Hippocampal formation (tissue), 2 donors: ENCODE measurements at places on chromosomes 7 and 10.
A peak's percentile ranks its signal among the peaks of the same experiment; 100 is the strongest.

- no peak for DNase-seq
These were observed 276.2 kb downstream of the WDR11 start for GRCh38 chr10:121127151-121127906.

DNA sequence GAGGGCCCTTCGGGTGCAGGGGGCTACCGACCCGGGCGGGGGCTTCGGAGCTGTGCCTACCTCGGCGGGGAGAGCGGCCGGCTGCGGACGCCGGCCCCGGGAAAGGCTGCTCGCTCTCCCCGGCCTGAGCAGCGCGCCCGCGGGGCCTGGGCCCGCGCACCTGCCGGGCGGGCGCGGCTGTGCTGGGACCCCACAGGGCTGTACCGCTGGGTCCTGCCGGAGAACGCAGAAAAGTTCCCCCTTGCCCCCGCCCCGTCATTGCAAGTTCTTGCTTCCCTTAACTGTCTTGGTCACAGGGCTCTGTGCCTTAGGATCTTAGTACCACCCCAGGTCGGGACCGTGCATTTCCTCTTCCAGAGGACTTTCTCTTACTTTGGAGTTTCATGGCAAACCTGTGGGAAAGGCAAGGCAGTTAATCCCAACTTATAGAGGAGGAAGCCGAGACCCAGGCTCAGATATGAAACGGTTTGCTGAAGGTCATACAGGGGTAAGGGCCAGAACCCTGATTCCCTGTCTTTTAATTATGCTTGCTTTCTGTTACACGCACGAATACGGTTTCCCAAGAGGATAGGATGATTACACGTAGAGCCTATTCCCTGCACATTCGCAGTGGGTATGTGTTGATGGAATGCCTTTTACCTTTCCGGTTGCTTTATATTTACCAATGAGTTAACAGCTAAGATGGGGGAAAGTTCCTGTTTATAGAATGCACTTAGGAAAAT lies 652 bp downstream of the PCGF5 start:
- no peak for DNase-seq

DNA sequence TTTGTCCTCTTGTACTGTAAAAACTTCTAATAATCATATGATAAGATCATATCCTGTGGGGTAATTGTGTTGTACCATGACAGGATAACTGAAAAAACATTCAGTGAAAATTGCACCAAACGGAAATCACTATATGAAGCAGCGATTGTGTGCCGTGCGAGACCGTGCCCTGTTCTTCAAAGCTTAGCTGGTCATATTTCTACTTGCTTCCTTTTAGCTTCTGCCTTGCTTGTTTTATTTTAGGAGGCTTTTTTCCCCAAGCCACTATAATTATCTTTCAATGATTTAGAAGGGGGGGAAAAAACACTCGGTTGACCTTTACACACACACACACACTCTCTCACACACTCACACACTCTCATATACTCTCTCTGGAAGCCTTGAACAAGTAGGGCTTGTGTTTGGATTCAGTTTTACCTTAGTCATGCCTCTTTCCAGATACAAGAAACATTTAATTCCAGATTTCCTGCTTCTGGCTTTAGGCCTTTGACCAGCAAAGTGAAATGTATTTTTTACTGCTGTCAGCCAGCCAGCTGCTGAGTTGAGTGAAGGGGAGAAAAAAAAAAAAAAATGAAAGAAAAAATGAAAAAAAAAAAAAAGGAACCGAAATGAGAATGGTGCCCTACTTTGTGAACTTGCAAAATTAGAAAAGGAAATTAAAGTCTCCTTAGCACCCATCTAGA lies 181.4 kb downstream of the ARID5B start:
- DNase-seq, result no peak

GRCh38 chr10:102347236-102347828 lies 48.2 kb upstream of the NFKB2 start:
- no peak for DNase-seq

GRCh38 chr10:7162331-7162730 lies 248.5 kb downstream of the SFMBT2 start:
- no peak for DNase-seq

GRCh38 chr7:41708581-41709358 lies 5.9 kb upstream of the INHBA start:
- no peak for DNase-seq

DNA sequence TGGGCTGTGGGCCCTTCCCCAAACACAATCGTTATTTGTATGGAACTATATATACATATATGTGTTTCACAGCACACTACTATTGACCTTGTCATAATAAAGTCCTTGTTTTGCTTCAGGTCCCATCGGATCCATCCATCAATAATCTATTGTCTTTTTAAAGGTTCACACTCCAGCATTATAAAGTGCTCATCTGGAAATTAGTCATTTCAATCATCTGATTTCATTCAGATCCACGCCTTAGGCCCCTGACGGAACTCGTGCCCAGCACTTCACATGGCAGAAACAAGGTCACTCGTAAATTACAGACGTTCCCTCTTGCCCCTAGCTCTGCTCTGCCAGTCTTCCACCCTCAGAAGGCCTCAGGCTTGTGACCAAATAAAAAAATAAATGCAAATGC lies 133.1 kb upstream of the PPP2R2D start:
- no peak for DNase-seq

DNA sequence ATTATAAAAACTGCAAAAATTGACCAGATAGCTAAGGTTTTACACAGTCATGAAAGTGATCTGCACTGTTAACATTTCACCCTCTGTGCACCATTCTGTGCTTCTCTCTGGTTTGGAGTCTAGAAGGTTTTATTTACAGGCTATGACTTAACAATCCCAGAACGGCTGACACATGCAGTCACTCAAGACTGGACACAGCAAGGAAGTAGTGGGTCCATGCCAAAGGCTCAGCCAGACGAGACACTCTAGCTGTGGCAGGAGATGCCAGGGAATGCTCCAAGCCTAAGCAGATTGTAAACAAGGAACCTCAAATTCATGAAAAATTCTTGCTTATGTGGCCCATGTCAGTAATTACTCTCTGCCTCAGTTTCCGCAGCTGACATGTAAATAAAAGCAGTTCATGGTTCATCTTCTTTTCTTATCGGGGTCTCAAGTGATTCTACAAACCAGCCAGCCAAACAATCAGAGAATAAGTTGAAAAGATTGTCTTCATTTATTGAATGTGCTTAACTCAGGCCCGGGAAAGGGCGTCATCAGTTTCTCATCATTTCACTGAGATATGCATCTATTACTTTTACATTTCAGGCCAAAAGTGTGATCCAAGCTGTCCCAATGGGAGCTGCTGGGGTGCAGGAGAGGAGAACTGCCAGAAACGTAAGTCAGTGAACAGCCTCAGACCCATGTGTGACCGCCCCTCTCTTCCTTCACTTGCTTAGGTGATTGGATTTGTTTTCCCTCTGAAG lies 132.1 kb downstream of the EGFR start:
- DNase-seq, result no peak

- no peak for DNase-seq
These were observed 71.8 kb downstream of the SNX10 start for GRCh38 chr7:26363465-26363864.

- DNase-seq, result no peak
These were observed 93.9 kb downstream of the BMS1 start for GRCh38 chr10:42876476-42876875.

DNA sequence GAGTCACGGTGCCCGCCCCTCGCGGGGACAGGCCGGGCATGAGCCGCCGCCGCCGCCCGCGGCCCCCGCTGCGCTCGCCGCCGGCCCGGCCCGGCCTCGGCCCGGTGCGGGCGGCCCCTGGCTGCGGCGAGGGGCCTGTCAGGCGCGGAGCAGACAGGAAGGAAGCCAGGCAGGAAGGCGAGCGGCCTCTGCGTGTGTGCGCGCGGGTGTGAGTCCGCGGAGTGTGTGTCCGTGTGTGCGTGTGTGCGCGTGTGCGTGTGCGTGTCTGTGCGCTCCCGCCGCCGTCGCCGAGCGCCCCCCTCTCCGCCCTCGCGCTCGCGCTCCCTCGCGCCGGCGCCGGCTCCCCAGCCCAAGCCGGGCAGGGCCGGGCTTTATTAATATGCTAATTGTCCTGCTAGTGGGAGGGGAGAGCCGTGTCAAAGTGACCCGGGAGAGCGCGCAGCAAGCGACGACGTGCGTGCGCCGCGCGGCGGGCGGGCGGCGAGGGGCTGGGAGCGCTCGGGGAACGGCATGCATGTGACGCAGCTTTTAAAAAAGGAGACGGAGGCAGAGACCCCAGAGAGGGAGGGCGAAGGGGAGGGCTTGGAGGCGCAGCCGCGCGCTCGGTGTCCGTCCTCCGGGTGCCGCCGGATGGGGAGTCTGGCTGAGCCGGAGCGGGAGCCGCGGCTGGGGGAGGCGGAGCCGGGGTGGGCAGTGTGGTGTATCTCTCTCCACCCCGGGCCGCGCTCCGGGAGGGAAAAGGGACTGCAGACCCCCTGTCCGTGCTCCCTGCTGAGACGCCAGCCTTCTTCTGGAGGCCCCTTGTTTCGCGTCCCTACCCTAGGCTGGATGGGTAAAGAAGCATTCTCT lies at the start of gene LDB1:
Gene LDB1, minus strand, starts transcription at position 227 of the 849 bp plus-strand sequence. CDS start 258 bp downstream, outside the sequence.
- DNase-seq, result peak; percentile 93

GRCh38 chr7:74462707-74463100 lies 9.0 kb downstream of the GTF2IRD1 start:
- DNase-seq, result no peak

GRCh38 chr7:124497176-124497575 lies 268.4 kb downstream of the GPR37 start:
- DNase-seq, result no peak

GRCh38 chr10:3198900-3199299 lies 26.3 kb upstream of the PITRM1 start:
- DNase-seq, result no peak

GRCh38 chr7:100965723-100966541 lies 3.4 kb upstream of the MUC12 start:
- DNase-seq, result no peak

GRCh38 chr7:107108793-107109371 lies 59.9 kb upstream of the HBP1 start:
- DNase-seq, result no peak

- no peak for DNase-seq
These were observed 67.0 kb upstream of the PLXNA4 start for GRCh38 chr7:132643302-132643701.

DNA sequence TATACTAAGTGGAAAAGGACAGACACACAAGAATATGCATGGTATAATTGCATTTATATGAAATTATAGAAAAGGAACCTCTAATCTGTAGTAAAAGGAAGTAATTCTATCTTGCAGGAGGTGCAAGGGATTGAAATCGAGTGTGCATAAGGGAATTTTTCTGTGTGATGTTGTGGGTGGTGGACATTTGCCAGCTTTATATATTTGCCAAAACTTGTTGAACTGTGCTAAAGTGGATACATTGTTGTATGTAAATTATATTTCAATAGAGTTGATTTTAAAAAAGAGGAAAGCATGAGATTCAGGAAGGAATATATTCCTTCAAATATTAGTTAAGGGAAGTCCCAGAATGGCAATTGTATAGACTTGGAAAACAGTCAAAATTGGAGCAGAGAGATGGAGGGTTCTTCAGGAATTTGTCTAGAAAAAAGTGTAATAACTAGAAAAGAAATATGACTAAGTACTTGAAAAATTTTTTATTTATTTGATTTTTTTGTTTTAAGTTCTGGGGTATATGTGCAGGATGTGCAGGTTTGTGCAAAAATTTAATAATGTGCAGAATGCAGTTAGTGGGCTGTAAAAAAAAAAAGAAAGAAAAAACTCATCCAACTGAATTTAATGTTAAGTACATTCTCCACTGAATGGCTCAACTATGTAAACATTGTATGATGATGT lies 96.1 kb downstream of the ARL4A start:
- no peak for DNase-seq

GRCh38 chr10:96683065-96683464 lies 37.2 kb downstream of the PIK3AP1 start:
- DNase-seq, result no peak

GRCh38 chr10:23099816-23100215 lies 4.4 kb downstream of the MSRB2 start:
- no peak for DNase-seq

GRCh38 chr7:92246360-92247101 lies 757 bp downstream of the ANKIB1 start:
- peak; percentile 73 for DNase-seq

DNA sequence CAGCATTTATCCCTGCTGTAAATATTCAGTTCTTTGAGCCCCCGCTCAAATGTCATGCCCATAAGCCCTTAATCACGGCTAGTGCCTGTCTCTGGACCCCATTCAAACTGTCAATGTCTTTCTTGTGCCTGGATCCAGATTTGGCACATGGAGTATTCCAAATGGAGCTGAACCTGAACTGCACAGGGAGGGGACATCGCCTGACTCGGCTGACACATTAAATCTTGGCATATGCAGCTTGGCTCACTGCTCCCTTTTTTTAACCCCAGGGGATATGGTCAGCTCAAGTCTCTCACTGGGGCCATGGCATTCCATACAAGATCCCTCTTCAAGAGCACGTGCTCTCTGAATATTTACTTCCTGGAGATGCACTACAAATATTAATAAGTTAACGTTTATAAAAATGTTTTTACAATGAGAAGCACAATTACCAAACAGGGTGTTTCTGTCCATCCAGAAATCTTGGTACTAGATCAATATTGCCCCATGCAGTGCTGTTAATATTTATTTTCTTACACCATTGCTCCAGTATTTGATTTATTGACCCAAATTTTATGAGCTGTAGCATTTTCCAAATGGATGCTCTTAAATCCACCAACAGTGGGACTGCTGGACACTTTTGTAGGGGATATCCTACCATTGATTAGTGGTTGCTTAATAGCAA lies 57.4 kb downstream of the FGFR2 start:
- DNase-seq, result no peak
